ENCODE measurements at places on chromosomes 12 and 14.

GRCh38 chr12:119631930-119632678, 35.8 kb upstream of the PRKAB1 start:
- no peak for DNase-seq

DNA sequence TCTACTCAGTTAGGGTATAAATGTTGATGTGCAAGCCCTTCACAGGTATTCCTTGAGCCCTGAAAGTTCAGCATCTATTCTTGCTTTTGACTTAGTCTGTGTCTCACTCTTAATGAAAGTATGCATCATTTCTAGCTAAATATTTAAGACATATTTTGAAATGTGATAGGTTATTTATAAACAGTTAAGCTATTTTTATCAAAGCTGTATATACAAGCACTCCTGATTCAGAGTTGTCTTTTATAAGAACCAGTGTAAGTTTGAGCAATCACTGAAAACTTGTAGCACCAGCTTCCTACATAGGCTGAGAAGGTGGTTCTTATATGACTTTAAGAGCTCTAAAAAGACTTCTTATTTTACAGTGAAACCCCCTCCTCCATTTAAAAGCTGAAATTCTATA, 98.6 kb downstream of the MYF5 start:
- no peak for DNase-seq

DNA sequence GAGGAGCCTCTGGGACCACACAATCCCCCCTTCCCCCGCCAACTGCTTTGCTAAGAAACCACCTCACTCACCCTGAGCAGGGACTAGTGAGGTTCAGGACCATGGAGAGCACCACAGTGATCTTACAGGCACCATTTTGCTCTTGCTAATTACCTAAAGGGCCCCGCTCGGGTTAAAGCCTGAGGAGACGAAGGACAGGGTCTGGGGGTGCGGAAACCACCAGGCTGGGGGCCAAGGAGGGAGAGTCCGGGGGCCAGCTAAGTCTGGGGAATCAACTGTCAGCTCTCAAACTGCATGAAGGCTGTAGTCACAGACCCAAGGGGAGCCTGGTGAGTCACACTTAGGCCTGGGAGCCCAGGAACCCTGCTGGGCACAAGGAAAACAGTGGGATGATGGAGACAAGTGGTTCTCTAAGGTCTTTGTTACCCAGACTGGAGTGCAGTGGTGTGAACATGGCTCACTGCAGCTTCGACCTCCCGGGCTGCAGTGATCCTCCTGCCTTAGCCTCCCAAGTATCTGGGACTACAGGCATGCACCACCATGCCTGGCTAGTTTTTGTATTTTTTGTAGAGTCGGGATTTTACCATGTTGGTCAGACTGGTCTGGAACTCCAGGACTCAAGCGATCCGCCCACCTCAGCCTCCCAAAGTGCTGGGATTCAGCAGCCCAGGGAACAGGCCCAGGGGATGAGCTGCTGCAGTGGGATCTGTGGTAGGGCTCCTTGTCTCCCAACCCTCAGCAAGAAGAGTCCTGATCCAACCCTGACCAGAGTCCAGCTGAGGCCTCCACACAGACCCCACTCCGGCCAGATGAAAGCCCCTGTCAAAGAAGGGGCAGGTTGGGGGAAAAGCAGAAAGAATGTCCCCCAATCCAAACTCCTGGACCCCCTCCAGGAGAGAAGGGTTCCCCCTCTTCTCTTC, 98.8 kb downstream of the CALM1 start:
- DNase-seq: no peak

DNA sequence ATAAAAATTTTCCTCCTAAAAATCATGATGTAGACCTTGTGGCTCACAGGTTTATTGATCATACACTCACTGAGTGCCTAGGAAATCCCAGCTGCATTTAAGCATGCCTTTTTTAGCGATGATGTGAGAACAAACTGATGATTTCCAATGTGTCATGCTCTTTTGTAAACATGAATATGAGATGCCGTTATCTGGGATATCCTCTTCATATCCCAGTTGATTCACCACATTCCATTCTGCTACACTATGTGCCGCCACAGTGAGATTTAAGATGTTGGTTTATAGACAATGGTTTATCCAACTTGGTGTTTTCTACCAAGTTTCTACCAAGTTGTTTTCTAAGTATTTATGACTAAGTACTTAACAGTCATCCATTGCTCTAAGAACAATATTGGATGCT, 5.2 kb downstream of the OR4E1 start:
- DNase-seq: no peak

- no peak for DNase-seq
Measured at GRCh38 chr14:54877015-54877702, 25.5 kb downstream of the GCH1 start.

DNA sequence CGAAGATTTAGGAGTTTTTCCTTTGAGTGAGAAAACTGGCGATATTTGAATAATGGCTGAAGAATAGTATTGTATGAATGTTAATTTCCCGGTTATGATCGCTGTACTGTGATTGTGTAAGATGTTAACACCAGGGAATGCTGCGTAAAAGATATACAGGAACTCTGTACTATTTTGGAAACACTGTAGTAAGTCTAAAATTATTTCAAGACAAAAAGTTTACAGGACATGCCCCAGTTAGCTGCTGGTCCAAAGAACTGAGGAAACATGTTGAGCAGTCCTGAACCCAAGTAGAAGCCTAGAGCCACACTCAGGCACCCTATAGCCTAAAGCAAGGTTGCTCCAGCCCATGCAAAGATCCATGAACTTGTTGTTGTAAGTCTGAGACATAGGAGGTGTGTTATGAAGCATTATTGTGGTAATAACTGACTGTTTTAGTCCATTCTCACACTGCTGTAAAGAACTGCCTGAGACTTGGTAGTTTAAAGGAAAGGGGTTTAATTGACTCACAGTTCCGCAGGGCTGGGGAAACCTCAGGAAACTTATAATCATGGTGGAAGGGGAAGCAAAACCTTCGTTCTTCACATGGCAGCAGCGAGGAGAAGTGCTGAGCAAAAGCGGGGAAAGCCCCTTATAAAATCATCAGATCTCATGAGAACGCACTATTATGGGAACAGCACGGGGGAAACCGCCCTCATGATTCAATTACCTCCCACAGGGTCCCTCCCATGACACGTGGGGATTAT, 99.8 kb upstream of the RESF1 start:
- no peak for DNase-seq

- no peak for DNase-seq
Measured at GRCh38 chr14:104001003-104001402, 58.7 kb upstream of the RD3L start.

GRCh38 chr14:90624227-90624626, 192.0 kb downstream of the TTC7B start:
- DNase-seq: no peak

DNA sequence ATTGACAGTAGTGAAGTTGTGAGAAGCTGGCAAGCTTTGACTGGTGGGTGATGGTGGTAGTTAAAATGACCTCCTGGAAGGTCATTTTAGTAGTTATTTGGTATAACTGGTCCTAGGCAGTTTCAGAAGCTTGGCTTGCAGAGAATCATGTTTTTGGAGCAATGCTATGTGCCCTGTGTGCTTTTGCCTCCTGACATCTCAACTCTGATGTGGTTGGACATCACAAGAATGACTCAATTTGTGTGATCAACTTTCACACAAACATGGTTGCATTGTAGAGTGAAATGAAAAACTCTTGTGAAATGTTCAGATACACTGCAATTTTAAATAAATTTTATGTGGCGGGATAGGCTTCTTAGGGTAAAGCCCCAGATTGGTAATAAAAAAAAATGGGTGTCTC, 8.3 kb upstream of the ABCD2 start:
- DNase-seq: no peak

DNA sequence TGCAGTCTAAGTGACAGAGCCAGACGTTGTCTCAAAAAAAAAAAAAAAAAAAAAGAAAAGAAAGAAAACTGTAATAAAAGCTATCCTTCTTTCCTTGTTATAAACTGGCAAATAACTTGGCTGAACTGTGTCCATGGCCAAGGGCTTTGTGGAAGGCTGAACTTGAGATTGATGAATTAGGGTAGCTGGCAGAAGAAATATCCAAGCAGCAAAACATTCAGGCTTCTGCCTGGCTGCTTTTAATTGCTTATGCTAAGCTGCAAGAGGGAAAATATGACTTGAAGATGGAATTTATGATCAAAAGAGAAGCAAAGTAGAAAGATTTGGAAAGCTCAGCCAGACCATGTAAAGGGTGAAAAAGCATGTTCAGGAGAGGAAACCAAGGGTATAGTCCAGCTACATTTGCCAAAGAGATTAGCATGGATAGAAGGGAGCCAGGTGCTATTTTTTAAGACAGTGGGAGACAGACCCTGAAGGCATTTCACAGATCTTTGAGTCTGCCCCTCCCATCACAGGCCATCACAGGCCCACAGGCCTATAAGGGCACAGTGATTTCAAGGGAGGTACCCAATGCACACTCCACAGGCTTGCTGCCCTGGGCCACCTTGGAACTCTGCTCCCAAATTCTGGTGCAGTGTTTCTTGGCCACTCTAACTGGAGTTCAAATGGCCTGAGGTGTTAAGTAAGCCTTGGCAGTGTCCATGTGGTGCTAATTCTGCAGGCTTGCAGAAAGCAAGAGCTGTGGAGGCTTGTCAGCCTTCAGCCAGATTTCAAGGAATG, 226.0 kb downstream of the AEBP2 start:
- no peak for DNase-seq

- DNase-seq: no peak
Measured at GRCh38 chr14:53701108-53701875, 255.3 kb downstream of the BMP4 start.

GRCh38 chr12:55707841-55708694, at the start of gene ITGA7:
Gene ITGA7, minus strand, starts transcription at chr12:55707904. Its CDS starts 222 bp downstream, at chr12:55707682.
- DNase-seq: peak; percentile 31

- no peak for DNase-seq
Measured at GRCh38 chr14:51079085-51079484, 15.8 kb downstream of the TRIM9 start.

DNA sequence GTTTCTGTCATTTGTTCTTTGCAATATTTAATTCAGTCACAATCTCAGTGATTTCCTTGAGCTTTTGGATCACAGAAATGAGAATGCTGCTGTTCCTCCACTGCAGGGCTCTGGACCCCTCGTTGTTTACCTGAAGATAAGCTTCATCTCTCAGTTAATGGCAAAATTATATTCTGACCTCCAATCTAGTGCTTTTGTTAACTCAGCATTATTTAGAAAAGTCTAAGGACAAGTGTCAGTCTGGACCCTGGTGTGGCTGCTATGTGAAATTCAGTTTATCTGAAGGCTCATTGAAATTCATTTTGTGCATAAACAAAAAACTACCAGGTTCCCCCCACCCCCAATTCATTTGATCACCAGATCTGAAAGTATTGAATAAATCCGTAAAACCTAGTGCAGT, 84.7 kb downstream of the PTPRO start:
- no peak for DNase-seq

GRCh38 chr14:57153286-57153685, 115.4 kb downstream of the EXOC5 start:
- no peak for DNase-seq

DNA sequence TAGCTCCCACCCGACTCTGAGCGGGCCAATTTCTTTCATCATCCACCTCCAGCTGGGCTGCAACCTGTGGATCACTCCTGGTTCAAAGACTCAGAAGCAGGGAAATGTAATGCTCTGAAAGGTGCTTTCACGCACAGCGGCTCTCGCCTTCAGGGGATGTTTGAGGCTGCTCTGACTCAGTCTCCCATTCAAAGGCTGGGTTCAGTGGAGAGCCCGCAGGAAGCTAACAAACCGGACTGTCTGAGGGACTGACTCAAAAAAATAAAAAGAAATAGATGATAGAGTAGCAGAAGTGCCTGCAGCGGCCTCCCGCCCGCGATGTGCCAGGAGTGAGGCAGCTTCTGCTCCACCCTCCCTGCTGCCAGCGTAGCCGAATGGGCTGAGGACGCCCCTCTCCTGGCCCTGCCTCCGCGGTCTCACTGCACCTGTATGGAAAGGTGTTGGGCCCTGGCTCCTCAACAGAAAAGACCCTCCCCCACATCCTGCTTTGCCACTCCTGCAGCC, 98.0 kb downstream of the GCH1 start:
- DNase-seq: no peak

GRCh38 chr12:106112145-106112821, 26.5 kb downstream of the NUAK1 start:
- DNase-seq: no peak

DNA sequence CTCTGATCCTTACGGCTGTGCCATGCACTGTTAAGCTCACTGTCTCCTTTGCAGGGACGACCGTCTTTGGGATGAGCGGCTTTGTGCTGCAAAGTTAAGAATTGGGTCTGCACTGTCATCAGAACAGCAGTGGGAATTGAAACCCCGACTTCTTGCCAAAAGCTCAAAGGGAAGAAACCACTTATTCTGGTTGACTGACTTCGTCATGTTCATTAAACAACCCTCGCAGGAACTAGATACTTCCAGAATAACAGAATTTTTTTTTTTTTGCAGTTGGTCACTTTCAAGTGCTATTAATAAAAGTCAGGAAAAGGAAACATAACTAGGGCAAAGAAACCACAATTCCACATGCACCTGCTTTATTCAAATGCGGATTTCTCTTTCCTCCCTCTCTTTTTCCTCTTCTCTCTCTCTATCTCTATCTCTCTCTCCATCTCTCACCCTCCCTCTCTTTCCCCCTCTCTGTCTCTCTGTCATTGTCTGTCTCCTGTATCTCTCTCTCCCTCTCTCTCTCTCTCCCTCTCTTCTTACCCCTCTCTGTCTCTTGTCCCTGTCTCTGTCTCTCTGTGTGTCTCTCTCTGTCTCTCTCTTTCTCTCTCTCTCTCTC, 12.3 kb upstream of the GLT1D1 start:
- no peak for DNase-seq

DNA sequence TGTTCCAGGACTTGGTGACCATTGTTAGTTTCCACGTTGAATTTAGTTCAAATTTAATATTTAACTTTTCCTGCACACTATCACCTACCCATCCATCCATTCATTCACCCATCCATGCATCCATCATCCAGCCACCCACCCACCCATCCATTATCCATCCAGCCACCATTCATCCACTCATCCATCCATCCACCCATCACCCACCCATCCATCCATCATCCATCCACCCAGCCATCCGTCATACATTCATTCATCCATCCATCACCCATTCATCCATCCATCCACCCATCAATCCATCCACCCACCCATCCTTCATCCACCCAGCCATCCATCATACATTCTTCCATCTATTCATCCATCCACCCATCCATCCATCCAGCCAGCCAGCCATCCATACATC, 21.8 kb downstream of the NOC4L start:
- DNase-seq: no peak

- no peak for DNase-seq
Measured at GRCh38 chr12:13534645-13535398, 338.3 kb downstream of the EMP1 start.

GRCh38 chr12:3313675-3314663, 177.0 kb upstream of the PRMT8 start:
- no peak for DNase-seq

Measured in stimulated activated CD8-positive, alpha-beta memory T cell treated with anti-CD3 and anti-CD28 coated beads, Interleukin-15, amount 100 ng/mL, for 1 hour (primary cell).